Stimulated activated naive CD8-positive, alpha-beta T cell treated with anti-CD3 and anti-CD28 coated beads, Interleukin-15, amount 100 ng/mL, for 72 hours (primary cell): ENCODE measurements at places on chromosomes 13 and 19.
A peak's percentile ranks its signal among the peaks of the same experiment; 100 is the strongest.

DNA sequence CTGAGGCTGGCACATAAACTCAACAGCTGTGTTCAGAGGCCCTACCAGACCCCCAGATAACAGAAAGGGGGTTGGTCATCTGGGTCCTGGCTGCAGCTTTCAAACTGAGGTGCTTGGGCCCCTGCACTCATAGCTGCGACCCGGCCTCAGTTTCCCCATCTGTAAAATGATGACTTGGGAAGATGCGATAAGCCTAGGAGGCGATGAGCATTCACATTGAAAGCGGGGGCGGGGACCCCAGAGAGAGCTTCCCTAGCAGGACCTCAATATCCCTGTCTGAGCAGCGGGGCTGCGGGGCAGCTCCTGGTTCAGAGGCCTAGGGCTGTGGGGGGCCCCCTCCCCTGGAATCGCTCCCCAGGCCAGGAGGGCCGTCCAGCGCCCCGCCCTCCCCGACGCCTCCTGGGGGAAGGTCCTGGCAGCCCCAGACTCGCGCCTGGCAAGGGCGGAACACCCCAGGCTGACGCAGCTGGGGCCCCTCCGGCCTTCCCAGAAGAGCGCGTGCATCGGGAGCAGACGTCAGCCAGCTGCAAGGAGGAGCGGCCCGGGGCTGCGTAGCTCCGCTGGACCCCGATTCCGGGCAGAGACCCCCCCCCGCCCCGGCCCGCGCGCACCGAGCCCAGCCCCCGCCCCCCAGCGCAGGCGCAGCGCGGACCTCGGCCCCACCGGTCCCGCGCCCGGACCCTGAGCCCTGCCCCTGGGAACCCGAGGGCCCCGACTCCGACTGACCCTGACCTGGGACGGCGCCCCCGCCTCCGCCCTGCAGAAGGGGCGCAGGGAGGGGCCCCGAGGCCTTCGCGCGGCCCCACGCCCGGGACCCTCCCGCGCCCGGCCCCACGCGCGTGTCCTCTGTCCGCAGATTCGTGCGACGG is 3.5 kb downstream of the FSTL3 start:
- DNase-seq: peak; percentile 43

DNA sequence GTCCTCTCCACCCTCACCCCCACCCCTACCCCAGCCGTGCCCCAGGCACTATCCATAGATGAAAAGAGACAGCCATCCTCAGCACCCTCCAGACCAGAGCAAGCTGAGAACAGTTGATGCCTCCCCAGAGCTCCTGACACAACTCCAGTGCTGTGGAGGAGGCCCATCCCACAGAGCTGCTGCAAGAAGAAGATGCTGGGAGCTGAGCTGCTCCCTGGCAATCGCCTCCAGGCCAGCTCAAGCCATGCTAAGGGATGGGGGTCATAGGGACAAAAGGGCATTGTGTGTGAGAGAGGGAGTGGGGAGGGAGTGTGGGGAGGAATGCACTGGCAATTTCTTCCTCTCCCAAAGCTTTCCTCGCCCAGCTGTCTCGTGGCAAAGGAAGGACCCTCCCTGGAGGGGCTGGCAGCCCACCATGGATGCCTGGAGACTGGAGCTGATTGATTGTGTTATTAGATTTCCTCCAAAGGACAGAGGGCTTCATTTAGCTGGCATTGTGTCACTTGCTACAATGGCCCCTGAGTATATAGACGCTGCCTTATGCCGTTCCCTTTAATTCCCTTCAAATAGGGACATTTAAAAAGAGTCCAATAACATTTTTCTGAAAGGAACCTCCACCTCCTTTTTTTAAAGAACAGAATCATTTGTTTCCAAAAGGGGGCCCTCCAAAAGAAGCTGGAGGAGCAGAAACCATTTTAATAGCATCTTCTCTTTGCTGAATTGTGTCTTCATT is 476.4 kb downstream of the FOXO1 start:
- no peak for DNase-seq

DNA sequence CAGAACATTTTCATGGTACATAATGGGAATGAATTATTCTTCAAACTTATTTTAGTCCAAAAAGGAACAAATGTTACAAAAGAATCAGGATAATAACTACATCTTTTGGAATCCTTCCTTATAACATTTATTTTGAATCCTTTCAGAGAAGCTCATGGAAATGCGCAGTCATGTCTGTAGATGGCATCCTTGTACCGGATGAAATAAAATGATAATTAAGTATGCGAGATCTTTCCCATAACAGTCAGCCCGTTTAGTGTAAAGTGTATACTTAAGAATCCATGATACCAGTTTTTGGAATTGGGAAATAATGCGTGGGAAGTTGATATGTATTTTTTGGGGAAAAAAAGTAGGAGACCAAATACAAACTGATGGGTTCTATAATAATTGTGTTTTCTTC is 418.8 kb downstream of the GPC5 start:
- DNase-seq: no peak

GRCh38 chr19:47112166-47112996 is 1.2 kb downstream of the ZC3H4 start:
- peak; percentile 86 for DNase-seq

DNA sequence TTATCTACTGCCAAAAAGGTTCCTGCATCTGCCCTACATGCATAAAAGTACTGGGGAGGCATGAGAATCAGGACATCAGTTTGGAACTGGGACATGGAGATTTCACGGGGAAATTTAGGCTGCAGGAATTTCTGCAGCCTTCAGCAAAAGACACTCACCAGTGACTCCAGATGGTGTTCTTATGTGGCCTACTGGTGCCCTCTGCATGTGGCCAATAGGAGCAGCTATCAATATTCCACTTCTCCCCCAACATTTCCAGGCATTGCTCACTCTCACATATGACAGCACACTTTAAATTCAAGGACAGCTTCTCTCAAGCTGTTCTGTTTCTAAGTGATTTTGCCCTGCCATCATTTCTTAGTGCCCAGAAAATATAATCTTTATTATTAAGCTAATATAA is 570.5 kb upstream of the ARGLU1 start:
- no peak for DNase-seq

GRCh38 chr13:98846986-98847385 is 94.5 kb upstream of the SLC15A1 start:
- no peak for DNase-seq

DNA sequence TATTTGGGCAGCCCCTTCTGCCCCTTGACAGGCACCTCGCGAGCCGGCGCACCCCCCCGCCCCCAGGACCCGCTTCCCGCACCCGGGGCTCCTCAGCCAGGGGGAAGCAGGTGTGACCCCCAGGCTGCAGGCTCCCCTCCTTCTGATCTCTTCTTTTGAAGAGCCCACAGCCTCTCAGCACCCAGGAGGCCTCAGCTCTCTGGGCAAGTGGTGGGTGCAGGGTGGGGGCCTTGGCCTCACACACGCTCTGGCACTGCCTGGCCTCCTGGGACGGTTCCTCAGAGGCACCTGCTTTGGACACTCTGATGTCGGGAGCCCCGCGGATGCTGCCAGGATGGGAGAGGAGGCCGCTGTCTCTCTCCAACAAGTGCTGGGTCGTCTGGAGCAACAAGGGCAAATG is 1.5 kb upstream of the C13orf46 start:
- no peak for DNase-seq

DNA sequence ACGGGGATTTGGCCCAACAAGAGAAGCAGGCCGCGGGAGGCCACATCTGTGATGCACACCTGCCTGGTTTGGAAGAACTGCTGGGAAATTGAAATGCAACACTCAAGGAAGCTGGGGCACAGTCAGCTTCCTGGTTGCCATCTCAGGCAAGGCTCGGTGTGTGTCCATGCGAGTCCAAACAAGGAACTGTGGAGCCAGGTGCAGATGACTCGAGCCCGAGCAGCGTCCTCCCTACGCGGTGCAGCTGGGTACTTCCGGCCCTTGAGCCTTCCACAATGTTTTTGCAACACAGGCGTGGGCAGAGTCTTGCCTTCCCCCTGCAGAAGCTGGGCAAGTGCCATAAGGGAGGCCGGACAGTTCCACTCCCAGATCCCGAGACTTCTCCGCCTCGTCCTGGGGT is 94.6 kb downstream of the CRYL1 start:
- no peak for DNase-seq

DNA sequence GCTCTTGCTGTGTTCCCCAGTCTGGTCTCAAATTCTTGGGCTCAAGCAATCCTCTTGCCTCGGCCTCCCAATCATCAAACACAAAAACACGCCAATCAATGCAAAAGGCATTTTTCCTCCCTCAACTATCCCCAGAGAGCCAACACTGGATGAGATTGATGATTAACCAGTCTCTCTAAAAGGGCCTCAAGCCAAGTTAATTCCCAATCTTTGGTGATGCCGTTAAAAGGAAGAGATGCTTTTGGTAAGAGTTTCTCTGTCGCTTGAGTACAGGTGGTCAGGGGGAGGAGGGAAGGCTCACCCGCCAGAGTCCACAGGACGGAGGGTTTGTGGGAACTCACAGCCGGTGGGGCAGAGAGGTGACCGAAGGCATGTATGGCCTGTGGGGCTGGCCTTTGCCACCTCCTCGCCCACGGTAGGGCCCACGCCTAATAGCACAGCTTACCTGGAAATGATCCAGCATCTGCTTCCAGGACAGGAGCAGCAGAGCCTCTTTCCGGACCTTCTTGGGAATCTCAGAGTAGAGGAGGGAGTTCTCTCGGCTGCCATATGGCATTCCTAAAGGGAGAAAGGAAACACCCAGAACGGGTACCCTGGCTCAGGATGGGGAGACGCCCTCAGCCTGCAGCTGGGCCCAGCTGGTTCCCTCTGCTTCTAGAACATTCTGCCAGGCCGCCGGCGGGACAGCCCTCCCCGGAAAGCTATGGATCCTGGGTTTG is 18.1 kb downstream of the DPP9 start:
- DNase-seq: no peak

- no peak for DNase-seq
These were observed 189.8 kb downstream of the DCLK1 start for GRCh38 chr13:35941374-35941773.

DNA sequence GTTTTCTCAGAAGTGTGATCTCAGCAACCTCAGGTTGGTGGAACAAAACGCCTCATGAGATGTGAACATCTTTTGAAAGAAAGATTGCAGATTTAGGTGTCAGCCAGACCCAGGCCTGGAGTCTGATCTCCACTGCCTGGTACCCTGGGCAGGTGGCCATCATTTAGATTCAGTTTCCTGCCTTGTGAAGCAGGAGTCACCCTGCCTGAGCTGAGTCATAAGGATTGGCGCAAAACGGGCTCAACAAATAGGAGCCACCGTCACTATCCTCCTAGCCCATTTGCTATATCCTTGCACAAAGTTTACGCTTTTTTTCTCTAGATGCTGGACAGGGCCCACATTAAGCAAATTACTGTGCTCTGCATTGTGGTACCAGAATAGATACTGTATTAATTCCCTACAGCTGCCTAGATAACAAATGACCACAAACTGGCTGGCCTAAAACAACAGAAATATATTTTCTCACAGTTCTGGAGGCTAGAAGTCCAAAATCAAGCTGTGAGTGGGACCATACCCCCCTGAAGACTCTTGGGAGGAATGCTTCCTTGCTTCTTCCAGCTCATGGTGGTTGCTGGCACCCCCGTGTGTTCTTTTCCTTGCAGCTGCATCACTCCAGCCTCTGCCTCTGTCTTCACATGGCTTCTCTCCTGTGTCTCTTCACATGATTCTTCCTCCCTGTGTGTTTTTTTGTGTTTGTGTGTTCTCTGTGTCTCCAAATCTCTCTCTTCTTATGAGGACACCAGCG is 38.2 kb downstream of the TNFSF11 start:
- DNase-seq: no peak
